ENCODE measurements at places on chromosomes 1 and 21.

DNA sequence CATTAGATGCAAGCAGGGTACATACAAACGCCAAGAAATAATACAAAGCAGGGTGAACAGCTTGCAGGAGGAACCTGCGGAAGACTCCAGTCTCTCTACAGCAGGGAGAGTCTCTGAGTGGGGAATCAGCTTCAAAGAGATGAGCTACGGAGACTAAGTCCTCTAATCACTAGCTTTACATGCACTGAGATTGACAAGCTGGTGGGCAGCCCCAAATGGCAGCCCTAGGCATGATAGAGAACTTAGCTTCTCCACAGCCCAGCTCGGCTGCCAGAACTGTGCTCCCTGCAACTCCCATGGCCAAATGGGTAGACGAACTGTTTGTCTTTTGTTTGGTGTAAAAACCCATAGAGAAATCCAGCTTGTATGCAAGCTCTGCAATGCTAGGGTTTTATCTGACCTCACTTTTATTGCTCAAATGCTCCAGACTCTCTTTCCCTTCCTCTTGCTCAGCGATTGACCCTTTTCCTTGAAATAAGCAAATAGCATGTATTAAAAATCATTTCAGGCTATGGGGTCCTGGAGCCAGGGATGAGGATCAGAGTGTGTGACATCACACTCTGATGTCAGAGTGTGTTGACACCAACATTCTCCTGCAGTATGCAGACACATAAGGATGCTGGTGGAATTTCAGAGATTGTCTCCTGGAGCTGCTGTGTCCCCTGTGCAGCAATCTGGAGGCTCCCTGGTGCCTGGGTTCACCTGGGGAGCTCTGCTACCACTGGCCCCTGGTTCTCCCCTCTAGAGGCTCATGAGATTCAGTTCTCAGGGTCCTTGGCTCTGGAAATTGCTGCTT lies 238.5 kb downstream of the TTLL7 start:
- no peak for DNase-seq

DNA sequence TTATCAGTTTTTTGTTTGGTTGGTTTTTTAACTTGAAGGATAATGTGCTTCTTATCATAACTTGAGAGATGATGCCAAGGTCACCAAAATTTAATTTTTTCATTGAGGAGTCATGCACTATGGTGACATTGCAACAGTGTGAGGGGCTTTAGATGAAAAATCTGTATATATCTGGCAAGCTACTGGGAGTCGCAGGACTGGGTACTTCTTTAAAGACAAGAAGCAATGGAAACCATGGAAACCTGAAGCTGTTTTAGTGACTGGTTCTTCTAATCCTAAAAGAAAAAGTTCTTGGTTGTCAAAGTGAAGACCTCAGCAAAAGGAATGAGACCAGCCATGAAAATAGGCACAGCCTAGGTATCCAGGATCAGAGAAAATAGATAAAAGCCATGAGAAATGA lies 31.1 kb downstream of the ZC3H11B start:
- DNase-seq = no peak

DNA sequence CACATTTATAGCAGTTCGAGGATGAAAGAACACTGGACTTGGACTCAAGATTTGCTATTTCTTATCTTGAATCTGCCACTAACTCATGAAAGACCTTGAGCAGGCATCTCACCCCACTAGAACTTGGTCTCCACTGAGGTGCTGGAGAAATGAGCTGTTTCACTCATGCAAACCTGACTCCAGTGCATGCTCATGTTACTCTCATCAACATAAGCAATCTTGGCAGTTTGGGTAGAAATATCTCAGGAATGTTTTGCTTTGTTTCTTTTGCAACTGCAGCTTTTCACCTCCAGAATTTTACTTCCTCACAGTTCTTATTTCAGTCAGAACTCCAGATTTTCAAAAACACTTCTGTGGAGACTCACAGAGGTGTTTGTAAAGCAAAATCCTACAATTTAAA lies 46.2 kb upstream of the DAB1 start:
- DNase-seq = peak; percentile 85

GRCh38 chr21:37940691-37941090 lies 24.4 kb upstream of the KCNJ6 start:
- DNase-seq = no peak

DNA sequence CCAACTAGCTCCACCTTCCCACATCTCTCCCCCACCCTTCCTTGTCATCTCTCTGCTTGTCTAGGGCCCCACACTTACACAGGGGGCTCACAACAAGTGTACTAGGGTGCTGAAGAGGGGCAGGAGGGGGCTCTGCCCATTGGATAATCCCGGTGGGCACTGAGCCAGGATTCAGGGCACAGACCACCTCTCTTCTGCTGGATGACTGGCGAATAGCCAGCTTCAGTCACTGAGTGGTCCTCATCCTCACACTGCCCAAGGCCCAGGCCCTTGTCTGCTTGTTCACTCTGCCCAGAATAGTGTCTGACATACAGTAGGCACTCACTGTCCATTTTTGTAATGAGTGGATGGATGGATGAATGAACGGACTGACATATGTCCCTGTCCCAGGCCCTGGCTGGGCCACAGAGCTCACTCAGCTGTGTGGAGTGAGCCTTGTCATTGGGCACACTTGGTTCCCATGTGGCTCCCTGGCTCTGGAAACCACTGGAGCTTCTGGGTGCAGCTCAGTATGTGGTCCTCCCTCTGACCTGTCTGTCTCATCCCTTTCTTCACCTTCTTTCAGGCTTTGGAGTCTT lies 36.6 kb downstream of the FOXO6 start:
- no peak for DNase-seq

DNA sequence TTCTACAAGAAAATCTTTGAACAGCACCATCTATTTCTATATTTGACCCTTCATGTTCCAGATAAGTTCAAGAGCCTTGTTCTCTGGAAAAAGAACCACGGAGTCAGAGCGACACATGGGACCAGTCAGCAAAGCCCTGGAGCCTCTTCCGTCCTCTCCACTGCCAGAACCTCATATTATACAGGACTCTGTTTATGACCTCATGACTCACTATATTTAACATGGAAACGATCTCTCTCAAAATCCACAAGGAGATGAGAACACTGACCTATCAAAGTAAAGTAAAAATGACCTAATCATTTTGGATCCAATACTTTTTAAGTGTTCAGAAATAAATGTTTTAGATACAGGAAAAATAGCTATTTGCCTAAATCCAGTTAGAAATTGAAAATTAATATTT lies 124.6 kb upstream of the KRTAP19-8 start:
- DNase-seq = peak; percentile 60

GRCh38 chr1:100449477-100449876 lies 88.5 kb upstream of the GPR88 start:
- DNase-seq = no peak

GRCh38 chr1:55828044-55828443 lies 612.9 kb upstream of the USP24 start:
- no peak for DNase-seq

- no peak for DNase-seq
Observed at GRCh38 chr1:210123383-210123782, 109.2 kb upstream of the SERTAD4 start.

DNA sequence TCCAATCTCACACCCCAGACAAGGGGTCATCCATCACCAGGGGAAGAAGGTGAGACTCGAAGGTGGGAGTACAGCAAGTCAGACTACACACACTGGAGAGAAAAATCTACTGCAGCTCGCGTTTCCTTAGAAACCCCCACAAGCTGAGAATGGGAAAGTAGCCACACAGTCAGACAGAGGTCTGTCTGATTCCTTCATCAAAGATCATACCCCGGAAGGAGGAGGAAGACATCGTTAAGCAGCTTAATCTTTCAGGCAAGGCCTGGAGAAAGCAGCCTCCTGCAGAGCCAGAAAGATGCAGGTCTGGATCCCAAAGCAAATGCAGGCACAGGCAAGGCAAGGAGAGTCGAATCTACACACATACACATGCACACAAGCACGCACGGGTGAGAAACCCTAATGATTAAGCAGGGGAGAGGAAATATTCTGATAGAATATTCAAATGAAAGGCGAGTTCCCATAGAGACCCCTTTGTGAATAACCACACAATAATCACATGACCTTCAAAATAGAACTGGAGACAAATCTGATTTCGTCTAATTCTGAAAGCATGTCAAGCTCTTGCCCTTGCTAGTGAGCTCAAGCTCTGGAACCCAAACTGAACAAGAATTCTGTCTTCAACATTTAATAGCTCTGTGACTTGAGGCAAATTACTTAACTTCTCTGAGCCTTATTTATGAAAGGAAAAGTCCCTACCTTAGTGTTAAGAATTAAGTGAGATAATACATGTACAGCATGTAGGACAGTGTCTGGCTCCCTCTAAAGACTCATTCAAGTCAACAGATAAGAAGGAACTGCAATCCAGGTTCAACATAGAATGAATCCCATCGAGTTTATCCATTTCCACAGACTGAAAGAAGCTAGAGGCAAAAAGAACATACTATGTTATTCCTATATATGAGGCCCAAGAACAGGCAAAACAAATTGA lies 387.8 kb downstream of the OMA1 start:
- no peak for DNase-seq

DNA sequence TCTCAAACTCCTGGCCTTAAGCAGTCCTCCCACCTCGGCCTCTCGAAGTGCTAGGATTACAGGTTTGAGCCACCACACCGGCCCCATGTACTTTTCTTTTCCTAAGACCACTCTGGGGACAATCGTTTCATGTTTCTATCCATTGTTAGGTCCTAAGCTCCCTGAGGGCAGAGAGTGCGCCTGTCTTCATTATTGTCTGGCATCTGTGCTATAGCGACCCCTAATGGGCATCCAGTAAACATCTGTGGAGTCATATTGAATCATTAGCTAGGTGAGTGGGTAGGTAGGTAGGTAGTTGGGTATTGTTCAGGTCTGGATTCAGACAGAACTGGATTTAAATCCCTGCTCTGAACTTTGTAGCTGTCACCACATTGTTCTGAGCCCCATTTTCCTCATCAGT lies 66.1 kb downstream of the TMEM53 start:
- no peak for DNase-seq

DNA sequence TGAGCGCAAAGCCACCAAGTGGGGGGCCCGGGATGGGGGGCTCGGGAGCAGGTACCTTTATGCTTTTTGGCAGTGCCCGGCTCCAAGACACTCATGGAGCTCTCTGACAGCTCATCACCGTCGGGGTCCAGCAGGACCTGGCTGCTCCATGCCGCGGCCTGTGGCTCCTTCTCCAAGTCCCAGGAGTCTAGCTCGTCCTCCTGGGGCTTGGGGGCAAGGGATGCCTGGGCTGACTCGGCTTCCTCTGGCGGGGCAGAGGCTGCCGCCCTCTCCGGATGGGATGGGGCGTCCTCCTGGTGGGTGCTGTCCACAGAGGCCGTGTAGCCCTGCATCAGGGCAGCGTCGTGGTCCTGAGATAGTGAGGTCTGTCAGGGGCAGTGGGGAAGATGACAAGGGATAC lies 19.9 kb upstream of the PRDM15 start:
- no peak for DNase-seq

- DNase-seq = no peak
Observed at GRCh38 chr21:30164796-30165195, 1.8 kb downstream of the CLDN17 start.

DNA sequence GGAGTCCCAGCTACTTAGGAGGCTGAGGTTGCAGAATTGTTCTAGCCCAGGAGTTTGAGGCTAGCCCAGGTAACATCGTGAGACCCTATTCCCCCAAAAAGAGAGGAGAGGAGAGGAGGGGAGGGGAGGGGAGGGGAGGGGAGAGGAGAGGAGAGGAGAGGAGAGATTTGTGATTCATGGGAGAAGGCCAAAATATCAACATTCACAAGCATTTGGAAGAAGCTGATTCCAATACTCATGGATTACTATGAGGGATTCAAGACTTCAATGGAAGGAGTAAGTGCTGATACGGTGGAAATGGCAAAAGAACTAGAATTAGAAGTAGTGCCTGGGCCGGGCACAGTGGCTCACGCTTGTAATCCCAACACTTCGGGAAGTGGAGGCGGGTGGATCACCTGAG lies 187.8 kb downstream of the EIF4G3 start:
- no peak for DNase-seq

GRCh38 chr1:221700536-221700935 lies 41.4 kb downstream of the DUSP10 start:
- DNase-seq = peak; percentile 51

DNA sequence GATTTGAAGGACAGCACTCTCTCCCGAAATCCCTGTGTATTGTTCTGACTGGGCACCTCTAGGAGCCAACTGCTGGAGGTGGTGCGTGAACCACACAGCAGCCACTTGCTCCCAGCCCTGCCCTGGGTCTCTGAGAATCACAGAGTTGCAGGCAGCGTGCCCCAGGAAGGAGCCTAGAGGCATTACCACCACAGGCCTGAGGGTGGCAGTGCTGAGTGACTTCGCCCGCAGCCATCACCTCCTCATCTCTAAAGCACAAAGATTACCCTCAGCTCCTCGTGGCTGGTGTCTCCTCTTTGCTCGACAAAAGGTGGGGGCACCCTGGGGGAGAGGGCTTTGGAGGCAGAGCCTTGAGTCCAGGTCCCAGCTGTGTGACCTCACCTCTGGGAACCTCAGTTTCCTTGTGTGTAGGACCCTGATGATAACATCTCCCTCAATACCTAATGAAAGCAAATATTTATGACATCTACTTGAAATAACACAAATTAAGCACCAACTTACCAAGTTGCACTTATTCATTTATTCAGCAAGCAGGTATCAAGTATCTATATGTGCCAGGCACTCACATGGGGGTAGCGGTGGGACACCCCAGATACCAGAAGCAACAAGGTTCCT lies 86.3 kb downstream of the VWA5B1 start:
- DNase-seq = peak; percentile 36

- DNase-seq = no peak
Observed at GRCh38 chr1:245201827-245202226, 47.0 kb downstream of the KIF26B start.

- DNase-seq = peak; percentile 93
Observed at GRCh38 chr21:27649323-27649722, 682.4 kb upstream of the ADAMTS5 start.

DNA sequence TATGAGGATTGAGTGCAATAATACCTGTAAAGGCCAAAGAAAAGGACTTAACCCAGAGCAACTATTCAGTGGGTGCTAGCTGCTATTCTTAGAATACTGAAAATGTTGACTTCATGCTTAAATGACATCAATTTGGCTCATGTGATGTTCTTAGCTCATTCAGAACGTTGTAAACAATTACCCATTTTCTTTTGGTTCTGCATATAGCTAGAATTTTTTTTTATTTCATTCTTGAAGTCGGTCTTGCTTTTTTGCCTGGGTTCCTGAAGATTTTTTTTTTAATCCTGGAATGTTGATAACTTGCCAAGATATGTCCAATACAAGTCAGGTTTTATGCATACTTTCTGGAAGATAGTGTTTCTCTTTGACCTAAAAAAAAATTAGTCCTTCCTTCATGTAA lies 772.0 kb downstream of the LTN1 start:
- DNase-seq = peak; percentile 76

GRCh38 chr1:6948416-6948815 lies 163.2 kb downstream of the CAMTA1 start:
- no peak for DNase-seq

GRCh38 chr21:42646836-42647235 lies 6.6 kb upstream of the PDE9A start:
- no peak for DNase-seq

DNA sequence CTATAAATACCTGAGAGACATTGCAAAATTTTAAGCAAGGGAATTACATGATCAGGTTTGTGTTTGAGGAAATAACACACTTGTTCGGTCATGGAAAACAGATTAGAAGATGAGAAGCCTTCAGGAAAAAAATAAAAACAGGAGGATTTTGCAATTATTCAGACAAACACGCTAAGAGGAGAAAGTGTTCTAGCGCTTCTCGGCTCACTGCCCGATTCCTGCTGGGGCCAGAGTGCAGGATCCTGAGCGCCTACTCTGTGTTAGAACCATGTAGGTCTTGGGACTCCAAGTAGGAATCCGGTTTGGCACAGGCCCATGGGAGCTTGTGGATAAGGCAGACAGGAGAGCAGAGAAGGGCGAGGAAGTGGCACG lies 8.1 kb upstream of the PRELP start:
- no peak for DNase-seq
